ENCODE measurements at places on chromosomes 2 and 18.

GRCh38 chr2:166784296-166784946 lies 103.9 kb upstream of the XIRP2 start:
- DNase-seq = no peak

- no peak for DNase-seq
These were observed 74.0 kb downstream of the NAB1 start for GRCh38 chr2:190722835-190723234.

GRCh38 chr2:123993728-123994323 lies 31.3 kb upstream of the CNTNAP5 start:
- DNase-seq = no peak

- DNase-seq = no peak
These were observed 164.3 kb upstream of the SIX2 start for GRCh38 chr2:45173513-45173912.

DNA sequence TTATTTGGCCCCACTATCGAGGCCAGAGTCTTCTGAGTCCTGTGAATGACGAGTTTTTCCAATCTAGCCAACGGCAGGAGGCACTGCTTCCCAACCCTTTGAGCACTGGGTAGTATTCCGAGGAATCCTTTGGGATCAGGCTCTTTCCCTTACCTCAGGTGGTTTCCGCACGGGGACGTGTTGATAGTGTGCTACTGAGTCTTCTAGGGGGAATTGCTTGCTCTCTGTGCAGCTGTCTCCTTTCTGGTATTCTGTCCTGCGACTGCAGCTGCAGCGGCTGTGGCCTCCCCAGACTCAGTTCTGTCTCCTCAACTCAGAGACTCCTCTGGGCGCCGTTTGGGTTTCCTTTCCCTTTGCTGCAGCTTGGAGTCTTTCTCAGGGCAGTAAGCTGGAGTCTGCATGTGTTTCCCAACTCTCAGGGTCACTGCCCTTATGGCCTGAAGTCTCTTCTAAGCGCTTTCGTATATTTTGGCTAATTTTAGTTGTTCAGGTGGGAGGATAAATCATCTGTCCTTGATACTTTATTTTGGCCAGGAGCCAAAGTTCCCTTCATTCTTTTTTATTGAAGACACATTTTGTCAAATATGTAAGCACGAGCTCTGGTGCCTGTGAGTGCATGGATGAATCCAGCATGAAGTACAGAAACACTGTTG lies 118.4 kb downstream of the MAP4K4 start:
- no peak for DNase-seq

DNA sequence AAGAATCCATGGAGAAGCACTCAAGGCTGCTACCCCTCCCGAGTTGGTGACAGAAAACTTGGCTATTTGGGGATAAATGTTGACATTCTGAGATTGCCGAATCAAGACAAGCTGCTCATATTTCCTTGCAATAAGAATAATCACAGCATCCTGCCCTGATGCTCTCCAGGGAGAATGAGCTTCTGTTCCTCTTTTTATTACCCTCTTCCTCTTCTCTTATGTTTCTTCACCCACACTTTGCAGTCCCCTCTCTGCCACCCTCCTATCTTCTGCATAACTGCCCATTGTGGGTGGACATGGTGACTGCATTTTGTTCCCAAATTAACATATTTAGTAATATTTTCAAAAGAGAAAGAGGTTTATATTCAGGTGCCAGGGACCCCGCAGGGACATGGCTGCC lies 11.9 kb upstream of the MSGN1 start:
- no peak for DNase-seq

DNA sequence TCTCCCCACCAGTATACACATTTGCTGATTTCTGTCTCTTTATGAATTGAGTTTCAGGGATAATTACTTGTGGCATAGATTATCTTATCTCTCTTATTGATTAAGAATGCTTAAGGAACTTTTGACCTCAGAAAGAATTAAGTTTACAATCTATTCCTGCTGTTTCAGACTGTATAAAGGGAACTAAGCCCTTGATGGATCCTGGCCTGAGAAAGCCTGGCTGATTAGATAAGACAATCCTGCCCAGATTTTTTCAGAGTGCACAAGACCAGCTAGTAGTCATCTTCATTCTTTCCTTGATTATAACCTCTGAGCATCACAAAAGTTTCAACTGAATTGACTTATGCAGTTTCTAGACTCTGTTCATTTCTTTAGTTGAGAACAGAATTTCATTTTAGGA lies 22.7 kb upstream of the TFPI start:
- no peak for DNase-seq

- no peak for DNase-seq
These were observed 518.9 kb upstream of the RAB6C start for GRCh38 chr2:129460299-129461198.

Measured in stimulated activated CD4-positive, alpha-beta T cell treated with anti-CD3 and anti-CD28 coated beads, Interleukin-2, amount 100 ng/mL, for 4 hours (primary cell).